ENCODE measurements at places on chromosomes 11 and 22.

DNA sequence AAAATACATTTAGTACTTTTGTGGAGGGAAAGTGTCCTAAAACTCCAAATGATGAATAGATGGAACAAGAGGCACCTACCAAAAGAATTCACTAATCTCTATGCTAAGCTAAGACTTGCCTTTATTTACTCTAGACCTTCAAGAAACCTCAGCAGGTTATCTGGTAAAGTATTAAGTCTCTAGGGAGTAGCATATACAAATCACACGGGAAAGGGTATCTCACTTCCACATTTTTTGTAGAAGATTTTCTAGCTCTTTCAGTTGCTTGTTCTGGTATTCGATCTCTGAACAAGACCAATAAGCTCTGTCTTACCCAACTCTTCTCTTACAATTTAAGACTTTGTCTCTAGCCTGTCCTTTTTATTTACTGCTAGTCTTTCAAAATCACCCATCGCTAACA, 18.1 kb upstream of the CADM1 start:
- DNase-seq = no peak

DNA sequence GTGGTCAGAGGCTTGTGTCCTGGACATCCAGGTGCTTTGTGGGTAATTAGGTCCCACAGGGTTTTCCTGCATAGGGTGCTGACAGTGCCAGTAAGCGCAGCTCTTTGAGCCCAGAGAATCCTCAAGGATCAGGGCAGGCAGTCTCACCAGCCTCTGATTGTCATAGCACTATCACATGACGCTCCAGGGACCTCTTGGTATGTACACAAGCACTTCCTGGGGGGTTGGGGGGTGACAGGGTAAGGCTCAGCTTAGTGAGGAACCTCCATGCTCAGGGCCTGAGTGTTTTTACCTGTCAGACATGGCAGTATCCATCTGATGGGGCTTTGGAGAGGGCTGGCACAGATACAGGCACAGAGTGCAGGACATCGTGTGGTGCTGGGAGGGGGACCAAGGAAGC, 27.9 kb upstream of the SUSD2 start:
- DNase-seq = no peak

GRCh38 chr11:62981743-62982142, 3.0 kb downstream of the SLC22A6 start:
- DNase-seq = no peak

DNA sequence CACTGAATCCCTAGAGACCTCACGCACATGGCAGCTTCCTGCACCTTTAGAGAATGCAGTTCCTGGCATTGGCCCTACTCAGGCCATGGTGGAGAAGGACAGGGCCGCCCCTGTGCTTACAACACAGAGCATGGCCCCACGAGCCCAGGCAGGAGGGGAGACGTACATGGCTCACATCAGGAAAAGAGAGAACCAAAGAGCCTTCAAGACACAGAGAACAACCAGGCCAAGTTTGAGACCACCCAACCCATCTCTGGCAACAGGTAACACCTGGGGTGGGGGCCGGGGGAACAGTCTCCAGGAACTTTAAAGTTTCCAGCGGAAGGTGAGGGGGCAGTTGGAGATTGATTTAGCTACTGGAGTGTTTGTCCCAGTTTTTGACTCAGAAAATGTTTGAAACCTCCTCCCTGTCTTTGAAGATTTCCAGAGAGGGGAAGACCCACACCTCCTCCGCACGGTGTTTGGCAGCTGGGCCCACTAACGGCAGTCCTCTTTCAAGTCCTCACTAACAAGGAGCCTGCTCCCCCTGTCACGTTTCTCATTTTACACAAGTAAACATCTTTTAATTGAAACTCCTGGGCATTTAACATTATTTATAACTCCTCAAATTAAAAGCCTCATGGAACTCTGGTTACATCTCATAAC, 1423.8 kb downstream of the TBC1D22A start:
- no peak for DNase-seq

DNA sequence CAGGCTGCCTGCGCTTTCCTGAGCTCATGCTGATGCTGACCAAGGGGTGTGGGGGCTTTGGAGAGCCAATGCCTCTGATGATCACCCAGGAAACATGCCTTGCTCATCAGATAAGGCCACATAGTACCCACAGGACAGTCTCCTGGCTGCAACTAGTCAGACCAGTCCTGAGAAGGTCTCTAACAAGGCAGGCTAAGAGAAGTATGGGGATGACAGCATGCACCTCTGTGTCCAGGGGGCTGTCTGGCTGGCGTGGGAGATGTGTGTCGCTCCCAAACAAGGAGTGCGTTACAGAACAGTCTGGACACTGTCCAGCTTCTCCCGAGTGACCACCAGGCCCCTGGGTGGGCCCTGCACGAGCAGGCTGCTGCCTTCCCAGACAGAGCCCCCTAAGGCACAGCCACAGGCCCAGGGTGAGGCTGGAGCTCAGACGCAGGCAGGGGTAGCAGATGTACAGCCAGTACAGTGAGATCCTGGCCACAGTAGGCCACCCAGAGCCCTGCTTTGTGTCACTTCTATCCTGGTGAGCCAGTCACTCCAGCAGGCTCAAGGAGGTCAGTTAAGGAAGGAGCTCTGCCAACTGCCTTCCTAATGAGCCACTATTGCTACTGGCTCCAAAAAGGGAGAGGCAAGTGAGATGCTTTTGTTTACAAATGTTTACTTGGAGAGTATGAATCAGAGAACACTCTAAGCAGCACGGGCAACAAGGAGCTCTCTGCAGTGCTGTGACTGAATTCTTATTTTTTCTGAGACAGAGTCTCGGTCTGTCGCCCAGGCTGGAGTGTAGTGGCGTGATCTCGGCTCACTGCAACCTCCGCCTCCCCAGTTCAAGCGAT, 66.0 kb upstream of the CLTCL1 start:
- no peak for DNase-seq

GRCh38 chr22:50481440-50482106, at the start of gene ADM2:
TSS of gene ADM2 (plus strand) at chr22:50481543. CDS start at chr22:50481848, 305 bp downstream.
- no peak for DNase-seq

DNA sequence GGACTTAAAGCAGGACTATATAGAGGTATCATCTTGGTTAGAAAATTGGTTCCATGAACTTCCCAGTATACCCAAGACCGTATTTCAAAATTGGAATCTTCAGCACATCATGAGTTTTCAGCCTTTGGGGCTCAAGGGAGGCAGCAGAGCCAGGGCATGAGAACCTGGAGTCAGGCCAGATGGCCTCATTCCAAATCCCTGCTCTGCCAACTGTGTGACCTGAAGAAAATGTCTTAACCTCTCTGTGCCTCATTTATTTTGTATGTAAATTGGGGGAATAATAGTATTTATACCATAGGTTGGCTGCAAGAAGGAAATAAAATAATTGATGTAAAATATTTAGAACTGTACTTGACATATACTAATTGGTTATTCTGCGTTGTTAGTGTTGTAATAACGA, 987.6 kb downstream of the TBC1D22A start:
- DNase-seq = no peak

- DNase-seq = no peak
Measured at GRCh38 chr22:46929046-46929709, 166.7 kb downstream of the TBC1D22A start.

DNA sequence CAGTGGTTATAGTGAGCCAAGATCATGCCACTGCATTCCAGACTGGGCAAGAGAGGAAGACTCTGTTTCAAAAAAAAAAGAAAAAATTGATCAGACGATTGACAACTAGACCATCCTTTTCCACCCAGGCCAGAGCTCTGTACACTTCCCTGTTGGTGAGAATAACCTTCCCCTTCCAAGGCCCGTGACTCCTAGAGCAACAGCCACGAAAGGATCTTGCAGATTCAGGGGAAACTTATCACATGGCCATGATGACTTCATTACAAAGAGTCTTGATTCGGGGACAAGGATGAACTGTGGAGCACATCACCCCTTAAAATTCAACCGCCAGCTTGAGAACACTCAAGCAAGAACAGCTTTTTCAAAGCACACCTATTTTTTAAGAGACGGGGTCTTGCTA, 10.3 kb downstream of the CD5 start:
- no peak for DNase-seq

GRCh38 chr22:49066619-49067018, 761.1 kb downstream of the BRD1 start:
- DNase-seq = no peak

DNA sequence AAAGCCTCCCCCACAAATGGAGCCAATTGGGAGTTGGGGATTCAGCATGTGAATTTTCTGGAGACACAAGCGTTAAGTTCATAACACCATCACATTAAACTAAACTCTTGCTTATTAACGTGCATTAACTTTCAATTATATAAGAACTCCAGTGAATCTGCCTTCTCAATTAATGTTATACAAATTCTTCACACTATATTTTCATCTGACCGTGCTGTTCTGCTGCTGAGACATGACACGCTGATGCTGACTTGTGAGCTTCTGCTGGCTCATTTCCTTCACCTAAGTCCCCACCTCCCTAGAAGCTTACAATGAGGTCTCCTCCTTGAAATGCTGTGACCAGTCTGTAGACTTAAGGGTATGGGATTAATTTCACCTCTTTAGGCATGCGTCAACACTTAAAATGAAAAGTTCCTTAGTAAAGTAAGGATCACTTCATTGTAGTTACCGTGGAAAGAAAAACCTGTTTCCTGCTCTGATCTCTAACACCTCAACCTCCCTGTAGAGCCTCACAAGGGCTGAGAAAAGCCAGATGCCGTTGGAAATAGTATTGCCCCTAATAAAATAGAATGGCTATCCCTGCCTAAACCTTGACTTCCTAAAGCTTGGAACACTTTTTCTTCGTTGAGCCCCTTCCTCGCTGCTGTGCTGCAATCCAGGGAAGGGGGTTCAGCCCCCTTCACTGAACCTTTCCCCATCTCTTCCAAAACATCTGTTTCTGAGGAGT, 2.2 kb downstream of the HBG2 start:
- no peak for DNase-seq

DNA sequence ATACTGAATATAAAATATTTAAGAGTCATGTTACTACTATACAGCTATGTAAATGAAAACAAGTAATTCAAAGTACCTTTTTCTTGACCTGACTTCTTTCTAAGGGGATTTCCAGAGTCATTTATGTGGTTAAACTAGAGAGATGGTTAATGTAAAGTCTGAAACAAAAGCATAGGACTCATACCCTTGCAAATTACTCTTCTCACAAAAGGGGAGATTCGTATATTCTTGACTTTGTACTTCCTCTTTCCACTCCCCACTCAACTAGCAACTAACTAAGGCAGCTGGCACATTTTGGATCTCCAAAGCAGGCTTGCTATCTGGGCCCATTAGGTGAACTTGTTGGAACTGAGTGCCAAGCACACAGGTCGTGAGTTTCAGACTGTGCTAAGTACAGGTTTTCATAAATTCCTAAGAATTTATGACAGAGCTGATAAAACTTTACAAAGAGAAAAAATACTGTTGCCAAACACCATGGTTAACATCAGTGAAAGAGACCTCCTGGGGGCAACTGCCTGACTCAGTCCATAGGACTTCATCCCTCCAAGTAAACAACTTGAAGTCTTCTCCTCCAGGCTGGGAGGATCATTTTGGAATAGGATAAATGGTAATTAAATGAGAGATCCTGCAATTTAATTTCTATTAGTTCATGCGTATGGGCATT, 77.0 kb upstream of the DDI1 start:
- no peak for DNase-seq

DNA sequence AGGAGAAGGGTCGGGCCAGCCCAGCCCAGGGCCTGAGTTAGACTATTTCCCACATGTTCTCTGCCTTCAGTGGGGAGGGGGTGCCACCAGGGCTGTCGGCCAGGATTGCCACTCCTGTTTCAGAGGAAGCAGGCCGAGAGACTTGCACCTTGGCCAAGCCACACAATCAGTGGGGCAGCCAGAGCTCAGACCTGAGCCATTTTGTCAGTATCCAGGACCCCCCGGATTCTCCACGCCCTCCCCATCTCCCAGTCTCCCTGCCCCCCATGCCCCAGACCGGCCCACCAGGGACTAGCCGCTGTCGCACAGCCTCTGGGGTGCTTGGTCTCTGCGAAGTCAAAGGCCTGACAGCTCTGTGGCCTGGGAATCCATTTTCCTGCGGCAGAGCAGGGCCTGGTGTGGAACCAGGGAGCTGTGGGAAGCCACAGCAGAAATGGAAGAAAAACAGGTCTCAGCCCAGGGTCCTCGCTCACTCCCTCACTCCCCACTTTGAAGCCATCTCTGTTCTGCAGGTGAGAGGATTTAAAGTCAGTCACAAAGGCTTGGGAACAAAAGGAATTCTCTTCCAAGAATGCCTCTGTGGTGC, 25.5 kb upstream of the MGAT3 start:
- DNase-seq = no peak

DNA sequence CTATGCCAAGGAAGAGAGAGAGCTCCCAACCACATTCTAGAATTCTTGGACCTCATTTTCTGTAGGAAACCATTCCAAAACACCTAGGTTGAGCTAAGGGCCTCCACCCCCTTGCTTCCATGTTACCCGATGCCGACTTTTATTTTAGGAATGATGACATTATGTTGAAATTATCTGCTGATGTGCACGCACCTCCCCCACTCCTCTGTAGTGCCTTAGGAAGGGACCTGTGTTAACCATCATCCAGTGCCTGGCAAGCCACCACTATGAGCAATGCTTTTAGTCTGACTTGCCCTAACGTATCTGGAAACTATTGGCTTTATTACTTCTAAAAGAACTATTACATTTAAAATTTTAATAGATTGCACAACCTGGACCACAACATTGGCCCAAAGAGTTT, 42.1 kb downstream of the NCAPD3 start:
- DNase-seq = no peak
